ENCODE measurements at places on chromosomes 11 and 22. TPM values are rescaled to one million over a fixed set of nuclear protein-coding genes. Genes with fewer than 3 reads are reported as not detected.
A peak's percentile ranks its signal among the peaks of the same experiment; 100 is the strongest.

IL18 gene
- 0.31 TPM for total RNA-seq

- no peak for DNase-seq
Observed at GRCh38 chr11:128069665-128070064, 517.7 kb downstream of the ETS1 start.

OR8G5 gene
- total RNA-seq: not detected

DNA sequence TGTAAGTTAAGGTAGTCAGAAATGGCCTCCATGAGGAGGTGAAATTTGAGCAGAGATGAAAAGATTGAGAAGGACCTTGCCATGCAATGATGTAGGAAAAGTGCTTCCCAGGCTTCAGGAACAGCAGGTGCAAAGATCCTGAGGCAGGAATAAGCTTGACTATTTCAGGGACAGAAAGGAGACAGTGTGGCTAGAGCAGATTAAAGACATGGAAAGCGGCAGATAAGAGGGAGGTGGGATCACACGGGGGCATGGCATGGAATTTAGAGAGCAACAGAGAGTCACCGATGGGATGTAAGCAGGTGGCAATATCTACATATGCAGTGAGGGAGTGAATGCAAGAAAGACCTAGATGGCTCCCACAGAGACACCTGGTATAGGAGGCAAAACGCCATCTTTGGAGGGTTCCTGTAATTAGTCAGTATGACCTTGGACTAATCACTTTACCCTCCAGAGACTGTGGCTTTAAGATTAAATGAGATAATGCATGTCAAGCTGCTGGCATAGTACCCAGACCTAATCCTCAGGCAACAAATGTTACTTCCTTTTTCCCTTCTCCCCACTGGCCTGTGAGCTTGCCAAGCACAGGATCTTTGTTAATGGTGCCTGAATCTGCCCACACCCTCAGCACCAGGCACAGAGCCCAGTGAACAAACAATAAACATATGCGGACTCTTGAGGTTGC is 24.6 kb upstream of the ACER3 start:
- no peak for DNase-seq

- no peak for DNase-seq
Observed at GRCh38 chr22:40429481-40429880, 59.1 kb downstream of the SGSM3 start.

F2 gene
- total RNA-seq: not detected

C22orf23 gene
- total RNA-seq: 0.55 TPM

ART1 gene
- not detected for total RNA-seq

- DNase-seq: peak; percentile 64
Observed at GRCh38 chr22:38843657-38844314, at the start of gene NPTXR. Gene NPTXR (minus strand): TSS chr22:38844028.

AQP11 gene
- 0.72 TPM for total RNA-seq

- no peak for DNase-seq
Observed at GRCh38 chr22:41469218-41469851, 418 bp downstream of the ACO2 start.

DNA sequence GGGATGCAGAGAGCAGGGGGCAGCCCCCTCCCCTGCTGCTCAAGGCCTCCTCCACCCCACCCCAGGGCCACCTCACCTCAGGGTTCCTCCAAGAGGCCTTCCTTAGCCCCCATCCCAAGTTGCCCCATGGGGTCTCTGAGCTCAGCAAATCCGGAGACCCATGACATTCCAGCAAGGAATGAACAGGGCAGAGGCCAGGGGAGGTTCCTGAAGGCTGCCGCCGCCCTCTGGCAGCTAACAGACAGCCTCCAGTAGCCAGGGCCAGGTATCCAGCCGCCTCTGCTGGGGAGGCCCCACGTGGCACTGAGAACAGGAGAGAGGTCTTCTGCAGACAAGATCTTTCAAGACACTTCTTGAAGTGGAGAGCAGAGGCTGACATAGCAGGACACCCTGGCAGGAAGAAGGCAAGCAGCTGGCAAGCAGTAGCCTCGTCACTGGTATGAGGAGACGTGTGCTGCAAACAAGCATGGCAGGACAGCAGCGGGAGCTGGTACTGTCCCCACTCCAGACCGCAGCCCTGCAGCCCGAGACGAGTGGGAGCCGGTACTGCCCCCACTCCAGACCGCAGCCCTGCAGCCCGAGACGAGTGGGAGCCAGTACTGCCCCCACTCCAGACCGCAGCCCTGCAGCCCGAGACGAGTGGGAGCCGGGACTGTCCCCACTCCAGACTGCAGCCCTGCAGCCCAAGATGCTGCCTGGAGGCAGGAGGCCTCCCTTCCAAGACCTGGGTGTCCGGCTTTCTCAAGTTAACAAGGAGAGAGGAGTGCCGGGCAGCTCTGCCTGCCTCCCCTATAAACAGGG is 190.6 kb downstream of the IGLL1 start:
- no peak for DNase-seq

GRCh38 chr22:33842006-33842354 is 78.3 kb downstream of the LARGE1 start:
- no peak for DNase-seq

DNA sequence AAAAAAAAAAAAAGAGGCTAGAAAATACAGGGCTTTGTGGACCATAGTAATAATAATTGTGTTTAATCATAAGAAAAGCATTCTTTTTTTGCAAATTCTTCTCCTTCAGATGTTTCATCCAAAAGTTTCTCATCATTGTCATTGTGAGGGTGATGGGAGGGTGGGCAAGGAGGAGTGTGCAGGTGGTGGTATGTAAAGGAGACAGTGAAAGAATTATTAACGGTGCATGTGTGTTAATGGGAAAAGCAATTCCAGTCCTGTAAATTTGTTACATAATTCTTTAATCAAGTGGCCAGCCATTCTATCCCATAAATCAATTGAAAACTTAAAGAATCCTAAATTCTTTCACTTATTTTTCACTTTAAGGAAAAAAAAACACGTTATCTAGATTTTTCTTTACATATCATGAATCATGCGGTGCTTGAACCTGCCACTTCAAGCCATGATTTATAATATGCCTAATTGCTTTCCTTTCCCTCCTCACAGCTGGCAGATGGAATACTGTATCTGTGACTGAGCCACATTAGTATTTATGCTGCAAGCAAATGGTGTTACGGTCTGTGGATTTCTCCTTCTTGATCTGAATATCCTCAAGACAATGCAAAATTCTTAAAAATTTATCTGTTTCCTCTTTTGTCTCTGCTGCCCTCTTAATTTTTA is 318.5 kb downstream of the JRKL start:
- no peak for DNase-seq

Measured in H9 (cell line).